Spinal cord (tissue), 10 donors: ENCODE measurements at places on chromosomes 13 and 19. TPM values are rescaled to one million over a fixed set of nuclear protein-coding genes. Genes with fewer than 3 reads are reported as not detected.

The KLK14 gene
- total RNA-seq: 0.11 TPM

The CTXN1 gene
- total RNA-seq: 4.3 TPM

DNA sequence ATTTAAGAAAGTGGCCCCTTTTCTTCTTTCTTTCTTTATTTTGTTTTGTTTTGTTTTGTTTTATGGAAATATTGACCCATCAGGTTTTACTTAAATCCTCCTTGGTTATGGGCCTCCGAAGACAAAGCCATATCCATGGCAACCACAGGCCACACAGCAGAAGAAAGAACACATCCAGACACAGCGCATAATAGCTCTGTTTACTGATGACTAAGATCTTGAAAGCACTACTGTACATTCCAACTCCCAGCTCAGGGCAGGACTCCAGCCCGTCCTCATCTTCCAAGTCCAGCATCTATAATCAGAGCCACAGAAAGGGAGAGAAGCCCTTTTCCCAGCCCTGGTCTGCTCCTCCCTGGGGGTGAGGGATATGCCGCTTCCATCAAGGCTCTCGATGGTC is 84.3 kb downstream of the NUFIP1 start:
- peak overlapping the region; percentile 87 for H3K27ac ChIP-seq
- H3K4me1 ChIP-seq: peaks cover 44% of the 10 kb centered on the region

DNA sequence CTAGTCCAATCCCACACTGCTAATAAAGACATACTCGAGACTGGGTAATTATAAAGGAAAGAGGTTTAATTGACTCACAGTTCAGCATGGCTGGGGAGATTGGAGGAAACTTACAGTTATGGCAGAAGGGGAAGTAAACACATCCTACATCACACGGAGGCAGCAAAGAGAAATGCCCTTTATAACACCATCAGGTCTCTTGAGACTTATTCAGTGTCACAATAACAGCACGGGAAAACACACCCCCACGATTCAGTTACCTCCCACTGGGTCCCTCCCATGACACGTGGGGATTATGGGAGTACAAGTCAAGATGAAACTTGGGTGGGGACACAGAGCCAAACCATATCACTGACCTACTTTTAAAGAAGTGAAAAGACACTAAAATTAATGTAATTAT is 1130.4 kb upstream of the SLC10A2 start:
- no peak overlapping the region for H3K27ac ChIP-seq
- H3K36me3 ChIP-seq: no peaks in the 10 kb centered on the region
- no peak for DNase-seq
- no peaks in the 10 kb centered on the region for H3K27me3 ChIP-seq
- H3K4me1 ChIP-seq: no peaks in the 10 kb centered on the region

GRCh38 chr19:29323021-29323430 is 110.1 kb upstream of the UQCRFS1 start:
- no peak overlapping the region for H3K27ac ChIP-seq
- H3K27me3 ChIP-seq: no peaks in the 10 kb centered on the region
- no peaks in the 10 kb centered on the region for H3K36me3 ChIP-seq
- H3K4me3 ChIP-seq: no peak overlapping the region
- peaks cover 9% of the 10 kb centered on the region for H3K4me1 ChIP-seq

The CYP4F8 gene
- total RNA-seq: not detected

The LGALS16 gene
- not detected for total RNA-seq

The AP1M1 gene
- 61.3 TPM for total RNA-seq

DNA sequence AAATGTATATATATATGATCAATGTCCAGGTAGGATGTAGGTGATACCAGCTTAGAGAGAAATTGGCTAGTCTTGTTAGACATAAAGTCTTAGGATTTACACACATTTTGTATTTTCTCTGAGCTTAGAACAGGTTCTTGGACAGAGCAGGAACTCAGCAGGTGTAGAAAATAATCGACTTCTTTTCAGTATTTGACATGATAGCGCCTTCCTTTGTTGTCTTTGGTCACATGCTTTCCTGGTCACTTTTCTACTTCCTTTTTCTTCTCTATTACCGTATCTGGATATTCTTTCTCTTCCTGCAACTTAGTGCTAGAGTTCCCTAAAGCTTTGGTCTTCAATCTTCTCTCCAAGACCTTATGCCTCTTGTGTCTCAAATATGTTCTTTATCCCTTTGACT is 107.4 kb downstream of the LRCH1 start:
- no peaks in the 10 kb centered on the region for H3K27me3 ChIP-seq
- no peak overlapping the region for H3K27ac ChIP-seq
- DNase-seq: no peak
- no peaks in the 10 kb centered on the region for H3K36me3 ChIP-seq

The DHDH gene
- 1.4 TPM for total RNA-seq

DNA sequence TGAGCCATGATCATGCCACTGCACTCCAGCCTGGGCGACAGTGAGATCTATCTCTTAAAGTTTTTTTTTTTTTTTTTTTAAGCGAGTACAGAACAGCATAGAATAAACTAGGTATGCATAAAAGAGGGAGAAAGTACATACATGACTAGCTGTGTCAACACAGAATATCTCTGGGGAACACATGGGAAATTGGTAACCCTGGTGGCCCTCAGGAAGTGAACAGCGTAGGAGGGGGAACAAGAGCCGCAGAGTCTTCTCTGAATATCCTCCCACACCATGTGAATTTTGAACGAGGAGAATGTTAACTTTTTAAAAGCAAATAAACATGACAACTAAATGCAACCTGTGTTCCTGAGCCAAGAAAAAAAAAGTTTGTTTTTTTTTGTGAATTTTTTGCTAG is 15.2 kb downstream of the PHLDB3 start:
- no peak for DNase-seq
- H3K27ac ChIP-seq: no peak overlapping the region
- peaks cover 9% of the 10 kb centered on the region for H3K36me3 ChIP-seq
- no peaks in the 10 kb centered on the region for H3K4me1 ChIP-seq

The ZNF837 gene
- total RNA-seq: 0.99 TPM

GRCh38 chr19:46954502-46954992 is 65.1 kb upstream of the NPAS1 start:
- DNase-seq: no peak
- H3K36me3 ChIP-seq: peaks cover 8% of the 10 kb centered on the region
- H3K4me1 ChIP-seq: peaks cover 27% of the 10 kb centered on the region
- no peak overlapping the region for H3K27ac ChIP-seq

The F7 gene
- 0.40 TPM for total RNA-seq

The LIPE gene
- 10.8 TPM for total RNA-seq

DNA sequence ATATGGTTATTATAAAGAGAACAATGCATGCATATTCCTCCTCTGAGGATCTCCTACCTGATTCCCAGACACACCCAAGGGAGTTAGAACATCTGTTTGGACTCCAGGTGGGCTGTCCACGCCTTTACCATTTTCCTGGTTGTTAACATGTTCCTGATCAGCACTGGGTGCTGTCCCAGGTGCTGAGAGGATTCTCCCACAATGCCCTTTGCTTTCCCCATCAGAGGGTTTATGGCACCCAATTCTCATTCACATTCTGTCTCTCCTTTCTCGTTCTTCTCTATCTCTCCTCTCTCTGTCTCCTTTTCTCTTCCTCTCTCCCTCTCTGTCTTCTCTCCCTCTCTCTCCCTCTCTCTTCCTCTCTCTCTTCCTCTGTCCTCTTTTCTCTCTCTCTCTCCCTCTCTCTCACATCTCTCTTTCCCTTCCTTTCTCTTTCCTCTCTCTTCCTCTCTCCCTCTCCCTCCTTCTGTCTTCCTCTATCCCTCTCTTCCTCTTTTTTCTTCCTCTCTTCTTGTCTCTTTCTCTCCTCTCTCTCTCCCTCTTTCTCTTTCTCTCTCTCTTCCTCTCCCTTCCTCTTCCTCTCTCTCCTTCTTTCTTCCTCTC is 3.3 kb upstream of the RDH13 start:
- no peak overlapping the region for H3K4me3 ChIP-seq
- no peak for DNase-seq
- peaks cover 39% of the 10 kb centered on the region for H3K27me3 ChIP-seq
- no peaks in the 10 kb centered on the region for H3K36me3 ChIP-seq

The PCDH17 gene
- total RNA-seq: 82.6 TPM

The MAG gene
- total RNA-seq: 215 TPM

GRCh38 chr13:29159871-29160270 is 339.7 kb downstream of the MTUS2 start:
- no peaks in the 10 kb centered on the region for H3K4me1 ChIP-seq
- H3K27ac ChIP-seq: no peak overlapping the region
- H3K4me3 ChIP-seq: no peak overlapping the region

GRCh38 chr13:40445557-40445990 is 220.9 kb downstream of the FOXO1 start:
- no peak overlapping the region for H3K27ac ChIP-seq
- no peaks in the 10 kb centered on the region for H3K36me3 ChIP-seq
- H3K27me3 ChIP-seq: no peaks in the 10 kb centered on the region
- no peak for DNase-seq

- H3K27ac ChIP-seq: no peak overlapping the region
- no peak overlapping the region for H3K4me3 ChIP-seq
- no peaks in the 10 kb centered on the region for H3K4me1 ChIP-seq
- no peaks in the 10 kb centered on the region for H3K36me3 ChIP-seq
- H3K27me3 ChIP-seq: no peaks in the 10 kb centered on the region
- no peak for DNase-seq
Observed at GRCh38 chr13:68645814-68646213, 1415.7 kb upstream of the PCDH9 start.

- no peaks in the 10 kb centered on the region for H3K27me3 ChIP-seq
- H3K36me3 ChIP-seq: no peaks in the 10 kb centered on the region
- H3K4me1 ChIP-seq: no peaks in the 10 kb centered on the region
- H3K4me3 ChIP-seq: no peak overlapping the region
- no peak for DNase-seq
- no peak overlapping the region for H3K27ac ChIP-seq
Observed at GRCh38 chr13:84741253-84741652, 859.0 kb upstream of the SLITRK1 start.

The POU2F2 gene
- total RNA-seq: 1.2 TPM

GRCh38 chr13:29411481-29411880 is 184.0 kb downstream of the SLC7A1 start:
- H3K36me3 ChIP-seq: no peaks in the 10 kb centered on the region
- H3K27ac ChIP-seq: no peak overlapping the region
- no peaks in the 10 kb centered on the region for H3K4me1 ChIP-seq
- no peak overlapping the region for H3K4me3 ChIP-seq
- DNase-seq: no peak
